SIG-M5 (cell line): ENCODE measurements at places on chromosomes 2 and 18.

- no peak for DNase-seq
Measured at GRCh38 chr2:241265506-241265905, 50.0 kb downstream of the HDLBP start.

DNA sequence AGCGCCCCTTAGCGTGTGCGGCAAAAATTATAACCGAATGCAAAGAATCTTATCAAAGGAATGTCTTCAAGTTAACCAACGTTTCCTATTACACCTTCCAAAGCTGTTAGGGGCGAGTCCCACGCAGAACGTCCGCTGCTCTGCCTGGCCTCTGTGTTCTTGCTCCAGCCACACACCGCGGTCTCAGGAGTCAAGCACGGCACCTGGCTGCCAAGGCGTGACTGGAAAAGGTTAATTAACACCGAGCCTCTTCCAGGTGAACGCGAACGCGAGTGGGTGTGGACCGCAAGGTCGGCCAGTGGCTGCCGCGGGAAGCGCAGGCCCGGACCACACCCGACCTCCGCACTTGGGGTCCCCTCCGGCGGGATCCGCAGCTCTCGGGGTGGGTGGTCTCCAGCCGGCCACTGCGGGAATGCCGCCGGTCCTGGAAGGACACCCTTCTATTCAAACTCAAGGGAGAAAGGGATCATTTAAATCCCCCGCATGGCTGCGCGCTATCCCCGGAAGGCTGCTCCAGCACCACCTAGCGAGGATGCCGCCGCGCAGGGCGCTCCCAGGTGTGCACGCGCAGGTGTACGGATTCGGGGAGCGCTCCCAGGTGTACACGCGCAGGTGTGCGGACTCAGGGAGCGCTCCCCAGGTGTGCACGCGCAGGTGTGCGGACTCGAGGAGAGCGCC, 830 bp downstream of the CYB5A start:
- no peak for DNase-seq

DNA sequence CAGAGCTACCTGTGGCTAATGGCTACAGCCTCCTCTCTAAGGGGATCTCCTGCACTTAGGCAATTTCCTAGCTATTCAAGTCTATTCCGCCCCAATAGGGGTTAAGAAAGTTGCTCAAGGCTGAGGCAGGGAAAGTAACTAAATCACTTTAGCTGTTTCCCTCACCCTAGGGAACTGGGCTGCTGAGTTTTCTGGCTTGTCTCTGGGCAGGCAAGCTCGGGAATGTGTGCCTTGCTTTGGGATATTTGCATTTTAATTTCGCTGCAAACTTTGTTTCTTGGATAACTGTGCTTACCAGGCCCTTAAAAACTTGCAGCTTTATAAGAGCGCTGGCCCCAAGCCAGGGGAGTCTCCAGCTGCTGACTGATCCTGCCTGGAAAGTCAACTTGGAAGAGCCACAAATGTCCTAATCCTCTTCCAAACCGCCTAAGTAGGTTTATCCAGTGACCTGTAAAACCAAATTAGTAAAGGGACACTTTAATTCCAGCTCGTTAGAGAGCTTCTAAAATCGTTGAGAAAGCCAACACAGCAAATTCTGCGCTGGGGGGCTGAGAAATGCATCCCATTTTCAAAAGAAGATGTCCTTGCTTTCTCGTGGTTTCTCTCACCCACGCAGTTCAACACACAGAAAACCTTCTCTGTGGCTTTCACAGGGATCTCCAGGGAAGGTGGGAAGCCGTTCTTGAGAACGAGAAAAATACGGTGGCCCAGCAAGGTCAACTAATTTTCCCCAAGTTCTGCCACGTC, 59.5 kb upstream of the SP3 start:
- DNase-seq: no peak

DNA sequence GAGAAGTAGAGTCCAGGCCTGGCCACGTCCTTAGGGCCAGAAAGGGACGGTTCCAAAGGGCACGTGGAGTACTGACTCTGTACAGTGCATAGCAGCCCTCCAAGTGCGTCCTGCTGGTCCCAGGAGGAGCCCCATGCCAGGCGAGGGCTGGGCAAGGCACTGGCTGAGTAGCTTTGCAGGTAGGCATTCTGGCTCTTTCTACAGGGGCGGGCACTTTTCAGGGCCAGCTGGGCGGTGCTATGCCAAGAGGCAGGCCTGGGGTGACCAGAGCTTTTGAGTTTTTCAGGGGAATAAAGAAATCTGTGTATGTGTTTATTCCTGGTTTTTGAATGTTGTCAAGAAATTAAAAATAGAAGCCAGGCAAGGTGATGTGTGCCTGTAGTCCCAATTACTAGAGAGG, 15.4 kb upstream of the GLI2 start:
- DNase-seq: no peak

DNA sequence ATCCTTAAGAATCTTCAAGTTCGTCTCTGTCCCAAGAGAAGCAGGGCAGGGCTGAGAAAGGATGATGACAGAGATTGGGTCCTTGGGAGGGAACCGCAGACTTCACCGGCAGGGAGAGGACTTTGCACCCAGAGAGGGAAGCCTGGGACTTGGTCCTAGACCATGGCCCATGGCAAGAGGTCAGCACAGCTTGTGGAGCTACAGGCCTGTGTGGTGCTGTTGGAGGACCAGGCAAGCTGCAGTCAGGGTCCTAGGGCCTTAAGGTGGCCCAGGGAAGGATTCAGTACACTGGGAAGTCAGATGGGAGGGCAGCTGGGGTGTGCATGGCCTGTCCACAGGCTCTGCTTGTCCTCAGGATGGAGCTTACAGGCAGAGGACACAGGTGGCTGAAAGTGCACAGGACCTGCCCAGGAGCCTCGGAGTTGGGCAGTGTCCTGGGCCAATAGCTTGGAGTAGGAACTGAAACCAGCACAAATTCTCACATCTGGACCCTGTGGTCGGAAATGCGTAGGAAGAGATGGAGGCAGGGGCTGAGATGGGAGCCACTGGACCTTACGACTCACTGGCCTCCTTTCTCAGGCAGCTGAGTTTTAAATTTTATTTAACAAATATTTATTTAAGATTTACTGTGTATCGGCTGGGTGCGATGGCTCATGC, 56.4 kb upstream of the TCF7L1 start:
- DNase-seq: no peak
